A549 treated with Hydrocortisone at 1 μM for 4 hours (cell line): ENCODE measurements at places on chromosomes 7 and 10. TPM values are rescaled to one million over a fixed set of nuclear protein-coding genes. Genes with fewer than 3 reads are reported as not detected.

Gene FLNC
- total RNA-seq = 3.1 to 5.3 TPM (median 4.0 TPM) in 5 replicates

Gene MAGI2
- total RNA-seq = 0.23 to 0.62 TPM (median 0.40 TPM) in 5 replicates

Gene NPY
- not detected in 5 replicates for total RNA-seq

Gene TMEM225B
- 0.89 to 1.3 TPM (median 1.1 TPM) in 5 replicates for total RNA-seq

Gene SPDYE2
- total RNA-seq = 0.05 TPM in 1 of 5 replicates, not detected in the others

Gene HELLS
- 22.6 to 36.2 TPM (median 24.8 TPM) in 5 replicates for total RNA-seq

Gene FOXP2
- not detected in 5 replicates for total RNA-seq

Gene CLCN1
- 0.03 to 0.07 TPM (median 0.03 TPM) in 3 of 5 replicates, not detected in the others for total RNA-seq

Gene ST7
- total RNA-seq = 22.4 to 25.1 TPM (median 22.9 TPM) in 5 replicates

Gene HOXA3
- total RNA-seq = 3.7 to 6.1 TPM (median 5.6 TPM) in 5 replicates

Gene PHF14
- 18.3 to 23.2 TPM (median 20.9 TPM) in 5 replicates for total RNA-seq

Gene HDAC9
- total RNA-seq = 0.09 to 0.25 TPM (median 0.14 TPM) in 5 replicates

Gene SNCG
- 10.1 to 15.2 TPM (median 13.5 TPM) in 5 replicates for total RNA-seq

Gene STEAP1B
- total RNA-seq = 0.07 to 0.21 TPM (median 0.13 TPM) in 5 replicates

Gene SEMA4G
- 6.9 to 8.5 TPM (median 7.8 TPM) in 5 replicates for total RNA-seq

Gene ZWINT
- total RNA-seq = 77.2 to 99.7 TPM (median 82.7 TPM) in 5 replicates

Gene POLR2J2
- 0.12 to 0.61 TPM (median 0.24 TPM) in 5 replicates for total RNA-seq

Gene SAMD9
- total RNA-seq = 2.3 to 5.1 TPM (median 3.9 TPM) in 5 replicates

Gene BTBD16
- 0.44 to 0.62 TPM (median 0.55 TPM) in 5 replicates for total RNA-seq

Gene PTCD1
- total RNA-seq = 5.8 to 9.9 TPM (median 6.9 TPM) in 5 replicates

Gene PTPRN2
- total RNA-seq = 0.77 to 1.1 TPM (median 0.97 TPM) in 5 replicates

Gene VGF
- 12.5 to 28.3 TPM (median 19.4 TPM) in 5 replicates for total RNA-seq

Gene SVOPL
- total RNA-seq = not detected in 5 replicates

Gene GSTO2
- total RNA-seq = 1.7 to 2.4 TPM (median 1.9 TPM) in 5 replicates

Gene VIPR2
- 0.02 to 0.06 TPM (median 0.04 TPM) in 4 of 5 replicates, not detected in the other for total RNA-seq

Gene ASZ1
- total RNA-seq = not detected in 5 replicates

Gene ODAD2
- total RNA-seq = 0.05 TPM in 1 of 5 replicates, not detected in the others

Gene EEF1AKMT2
- 15.3 to 22.3 TPM (median 17.6 TPM) in 5 replicates for total RNA-seq

Gene H2BK1
- not detected in 5 replicates for total RNA-seq

Gene SPDYE9
- not detected in 5 replicates for total RNA-seq

Gene OGDHL
- total RNA-seq = 0.22 to 0.40 TPM (median 0.29 TPM) in 5 replicates

Gene GDI2
- 194 to 296 TPM (median 211 TPM) in 5 replicates for total RNA-seq

Gene PRRT4
- total RNA-seq = 0.08 to 0.45 TPM (median 0.26 TPM) in 5 replicates

Gene CELF2
- total RNA-seq = 0.07 to 0.12 TPM in 2 of 5 replicates, not detected in the others

Gene CYP2C18
- 0.06 to 0.15 TPM (median 0.10 TPM) in 4 of 5 replicates, not detected in the other for total RNA-seq

Gene RBP4
- total RNA-seq = 5.0 to 10.5 TPM (median 9.5 TPM) in 5 replicates

Gene DENND2A
- 0.39 to 0.98 TPM (median 0.76 TPM) in 5 replicates for total RNA-seq

Gene METTL27
- total RNA-seq = 8.2 to 12.9 TPM (median 9.9 TPM) in 5 replicates

Gene EBF3
- 0.10 to 0.17 TPM (median 0.13 TPM) in 5 replicates for total RNA-seq

Gene CPN1
- total RNA-seq = 0.16 to 0.39 TPM (median 0.28 TPM) in 5 replicates

Gene SPDYE5
- total RNA-seq = not detected in 5 replicates

Gene PKD2L1
- total RNA-seq = 0.05 to 0.31 TPM (median 0.16 TPM) in 5 replicates

Gene LRGUK
- 0.17 to 0.63 TPM (median 0.30 TPM) in 5 replicates for total RNA-seq

Gene AP3M1
- total RNA-seq = 26.3 to 39.3 TPM (median 32.5 TPM) in 5 replicates
